ENCODE measurements at places on chromosomes 11 and 22. TPM values are rescaled to one million over a fixed set of nuclear protein-coding genes. Genes with fewer than 3 reads are reported as not detected.

The SPON1 gene
- 33.1 TPM for total RNA-seq

The SIK2 gene
- 23.7 TPM for total RNA-seq

The MYRF gene
- total RNA-seq, result 1.0 TPM

GRCh38 chr11:35479731-35480130, 45.7 kb downstream of the PAMR1 start:
- H3K4me3 ChIP-seq, result no peak overlapping the region
- DNase-seq, result no peak
- no peaks in the 10 kb centered on the region for H3K4me1 ChIP-seq
- no peaks in the 10 kb centered on the region for H3K36me3 ChIP-seq

DNA sequence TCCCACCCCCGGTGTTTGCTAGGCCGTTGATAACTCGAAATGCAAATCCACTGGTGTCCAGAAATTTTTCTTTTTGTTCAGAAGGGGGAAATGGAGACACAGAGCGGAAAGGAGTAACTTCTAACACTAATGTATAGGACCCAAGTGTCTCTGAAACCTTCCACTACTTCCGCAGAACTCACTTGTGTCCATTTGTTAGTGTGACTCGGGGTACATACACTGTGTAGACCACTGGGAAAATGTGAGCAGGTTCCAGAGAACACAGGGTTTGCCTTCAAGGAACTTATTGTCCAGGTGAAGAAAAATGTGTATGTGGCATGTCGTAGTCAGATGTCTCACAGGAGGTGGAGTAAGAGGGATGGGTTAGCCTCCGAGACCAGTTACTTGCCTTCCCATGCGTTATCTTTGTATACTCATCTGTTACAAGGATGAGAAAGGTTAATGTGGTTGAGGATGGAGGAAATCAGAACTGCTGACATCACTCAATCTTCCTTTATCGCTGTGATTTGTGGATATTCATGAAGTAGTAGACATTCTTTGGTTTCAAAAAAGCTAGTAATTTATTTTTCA, 857 bp downstream of the ARCN1 start:
- no peaks in the 10 kb centered on the region for H3K27me3 ChIP-seq
- no peaks in the 10 kb centered on the region for H3K4me1 ChIP-seq
- H3K36me3 ChIP-seq, result no peaks in the 10 kb centered on the region
- DNase-seq, result no peak
- H3K4me3 ChIP-seq, result peak overlapping the region; percentile 81
- H3K27ac ChIP-seq, result peak overlapping the region; percentile 96

- H3K4me1 ChIP-seq, result peaks cover 8% of the 10 kb centered on the region
- no peaks in the 10 kb centered on the region for H3K27me3 ChIP-seq
- DNase-seq, result no peak
- H3K4me3 ChIP-seq, result peak overlapping the region; percentile 78
- no peaks in the 10 kb centered on the region for H3K36me3 ChIP-seq
Observed at GRCh38 chr11:47566149-47566698, 825 bp downstream of the PTPMT1 start.

GRCh38 chr22:37663521-37664140, 5.1 kb downstream of the PDXP start:
- peaks cover 28% of the 10 kb centered on the region for H3K4me1 ChIP-seq
- peak overlapping the region; percentile 70 for H3K27ac ChIP-seq
- no peaks in the 10 kb centered on the region for H3K36me3 ChIP-seq
- no peak for DNase-seq

GRCh38 chr11:121414141-121414913, 37.8 kb upstream of the SORL1 start:
- no peak overlapping the region for H3K27ac ChIP-seq
- H3K27me3 ChIP-seq, result no peaks in the 10 kb centered on the region
- no peaks in the 10 kb centered on the region for H3K36me3 ChIP-seq
- no peak for DNase-seq
- H3K4me3 ChIP-seq, result no peak overlapping the region

GRCh38 chr11:11845551-11845950, 3.8 kb downstream of the USP47 start:
- H3K27me3 ChIP-seq, result no peaks in the 10 kb centered on the region
- no peak for DNase-seq

- no peaks in the 10 kb centered on the region for H3K36me3 ChIP-seq
- H3K27ac ChIP-seq, result no peak overlapping the region
- H3K4me3 ChIP-seq, result no peak overlapping the region
Observed at GRCh38 chr22:30755759-30756124, 61.1 kb downstream of the OSBP2 start.

Measured in tibial nerve (tissue), 4 donors.